ENCODE measurements at places on chromosomes 7 and 10. TPM values are rescaled to one million over a fixed set of nuclear protein-coding genes. Genes with fewer than 3 reads are reported as not detected.

Gene DPCD
- 19.2 TPM for total RNA-seq

GRCh38 chr7:98864731-98865453 is 4.9 kb downstream of the TMEM130 start:
- no peak overlapping the region for H3K27ac ChIP-seq
- H3K4me1 ChIP-seq, result no peaks in the 10 kb centered on the region
- no peaks in the 10 kb centered on the region for H3K36me3 ChIP-seq
- H3K4me3 ChIP-seq, result no peak overlapping the region
- H3K27me3 ChIP-seq, result peaks cover 5% of the 10 kb centered on the region
- DNase-seq, result no peak

DNA sequence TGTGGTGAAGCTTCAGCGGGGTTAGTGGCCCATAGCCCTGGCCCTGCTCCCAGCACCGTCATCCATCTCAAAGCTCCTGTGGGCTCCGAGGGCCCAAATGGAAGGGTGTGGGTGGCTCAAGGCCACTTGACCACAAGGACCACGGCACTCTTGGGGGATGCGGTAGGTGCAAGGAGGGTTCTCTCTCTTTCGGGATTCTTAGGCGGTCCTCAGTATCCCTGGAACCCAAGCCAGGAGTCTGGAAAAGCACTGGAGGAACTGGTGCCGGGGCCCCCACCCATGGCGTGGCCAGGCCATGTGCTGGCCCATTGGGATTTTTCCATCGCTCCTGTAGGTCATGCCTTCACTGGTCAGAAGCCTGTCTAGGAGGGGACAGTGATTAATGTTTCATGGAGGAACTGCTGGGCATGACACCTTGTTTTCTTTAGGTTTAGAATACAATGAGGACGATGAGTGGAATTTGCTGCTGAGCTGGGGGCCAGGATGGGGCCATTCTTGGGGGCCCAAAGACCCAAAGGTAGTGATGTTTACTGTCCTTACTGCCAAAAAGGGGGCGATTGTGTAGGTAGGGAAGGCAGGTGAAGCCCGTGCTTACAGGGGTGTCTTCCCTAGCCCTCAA is 16.7 kb downstream of the AQP1 start:
- H3K27ac ChIP-seq, result no peak overlapping the region
- H3K4me3 ChIP-seq, result no peak overlapping the region
- no peaks in the 10 kb centered on the region for H3K36me3 ChIP-seq
- peaks cover 9% of the 10 kb centered on the region for H3K4me1 ChIP-seq

Gene MRPL43
- total RNA-seq, result 90.4 TPM
